ENCODE measurements at places on chromosomes 5 and 9.

DNA sequence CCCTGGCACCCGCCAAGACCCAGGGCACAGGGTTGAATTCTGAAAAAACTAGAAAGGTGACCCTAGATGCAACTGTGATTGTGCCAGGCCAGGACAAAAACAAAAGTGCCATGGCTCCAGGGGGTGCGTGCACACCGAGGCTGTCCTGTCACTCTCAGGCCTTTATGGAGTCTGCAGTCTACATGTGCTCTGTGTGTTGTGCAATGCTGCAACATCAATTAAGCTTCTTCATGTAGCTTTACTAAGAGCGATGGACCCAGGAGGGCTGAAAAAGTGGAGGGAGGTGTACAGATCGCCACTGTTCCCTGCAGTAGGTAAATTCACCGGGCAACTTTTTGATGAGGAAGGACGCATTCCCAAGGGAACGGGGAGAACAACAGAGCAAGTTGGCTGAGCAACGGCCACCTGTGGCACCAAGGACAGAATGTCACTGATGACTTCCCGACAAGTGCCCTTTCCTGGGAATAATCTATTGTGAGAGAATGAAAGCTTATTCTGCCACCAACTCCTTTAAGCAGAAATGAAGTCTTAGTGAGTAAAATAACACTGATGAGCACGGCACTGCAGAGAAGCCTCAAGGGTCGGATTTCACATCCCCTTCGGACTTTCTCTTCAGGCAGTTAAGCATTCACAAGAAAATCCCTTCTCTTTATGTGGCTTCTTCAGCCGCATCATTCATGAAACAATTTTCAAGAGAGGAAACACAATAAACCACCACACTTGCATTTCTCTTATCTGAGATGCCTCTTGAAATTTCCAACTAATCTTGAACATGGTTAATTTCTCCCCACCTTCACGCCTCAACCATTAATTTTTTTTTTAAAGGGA lies 149.6 kb downstream of the DROSHA start:
- DNase-seq, result no peak

GRCh38 chr5:178330791-178331404 lies 98.3 kb upstream of the PHYKPL start:
- DNase-seq, result no peak

DNA sequence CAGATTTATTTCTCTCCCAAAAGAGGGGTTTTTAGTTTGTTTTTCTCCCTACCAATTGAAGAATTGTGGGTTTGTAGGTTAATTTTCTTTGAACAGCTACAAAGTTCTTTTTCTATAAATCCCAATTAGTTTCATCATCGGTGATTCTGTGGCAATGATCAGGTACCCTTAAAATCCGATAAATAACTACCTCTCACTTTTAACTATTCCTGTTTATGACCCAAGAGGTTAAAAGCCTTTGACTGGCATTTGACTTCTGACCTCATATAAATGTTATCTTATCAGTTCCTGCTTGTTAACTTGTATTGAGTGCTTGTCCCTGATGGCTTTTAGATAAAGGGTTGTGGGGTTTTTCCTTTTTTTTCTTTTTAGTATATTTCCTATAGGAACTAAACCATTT lies 124.4 kb upstream of the TMEM161B start:
- DNase-seq, result no peak

- DNase-seq, result no peak
Measured at GRCh38 chr5:116145416-116145815, 60.6 kb downstream of the COMMD10 start.

- no peak for DNase-seq
Measured at GRCh38 chr9:21294364-21294774, 10.7 kb downstream of the IFNA5 start.

DNA sequence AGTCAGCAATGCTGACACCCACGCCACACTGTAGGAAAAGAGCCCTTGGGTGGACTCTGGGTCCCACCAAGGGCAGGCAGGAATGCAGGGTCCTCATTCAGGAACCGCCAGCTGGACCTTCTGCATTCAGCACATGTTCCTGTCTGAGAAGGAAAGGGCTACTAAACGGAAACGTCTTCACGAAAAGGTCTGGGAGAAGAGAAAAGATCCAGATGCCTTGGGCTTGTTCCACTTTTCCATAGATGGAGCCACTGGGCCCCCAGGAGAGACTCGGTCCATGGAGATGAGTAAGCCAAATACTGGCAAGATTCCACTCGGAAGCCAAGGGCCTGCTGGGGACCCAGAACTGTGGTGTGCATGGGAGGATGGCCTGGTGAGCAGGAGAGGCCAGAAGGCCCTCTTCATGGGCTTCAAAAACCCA lies 38.4 kb downstream of the LHFPL2 start:
- DNase-seq, result no peak

DNA sequence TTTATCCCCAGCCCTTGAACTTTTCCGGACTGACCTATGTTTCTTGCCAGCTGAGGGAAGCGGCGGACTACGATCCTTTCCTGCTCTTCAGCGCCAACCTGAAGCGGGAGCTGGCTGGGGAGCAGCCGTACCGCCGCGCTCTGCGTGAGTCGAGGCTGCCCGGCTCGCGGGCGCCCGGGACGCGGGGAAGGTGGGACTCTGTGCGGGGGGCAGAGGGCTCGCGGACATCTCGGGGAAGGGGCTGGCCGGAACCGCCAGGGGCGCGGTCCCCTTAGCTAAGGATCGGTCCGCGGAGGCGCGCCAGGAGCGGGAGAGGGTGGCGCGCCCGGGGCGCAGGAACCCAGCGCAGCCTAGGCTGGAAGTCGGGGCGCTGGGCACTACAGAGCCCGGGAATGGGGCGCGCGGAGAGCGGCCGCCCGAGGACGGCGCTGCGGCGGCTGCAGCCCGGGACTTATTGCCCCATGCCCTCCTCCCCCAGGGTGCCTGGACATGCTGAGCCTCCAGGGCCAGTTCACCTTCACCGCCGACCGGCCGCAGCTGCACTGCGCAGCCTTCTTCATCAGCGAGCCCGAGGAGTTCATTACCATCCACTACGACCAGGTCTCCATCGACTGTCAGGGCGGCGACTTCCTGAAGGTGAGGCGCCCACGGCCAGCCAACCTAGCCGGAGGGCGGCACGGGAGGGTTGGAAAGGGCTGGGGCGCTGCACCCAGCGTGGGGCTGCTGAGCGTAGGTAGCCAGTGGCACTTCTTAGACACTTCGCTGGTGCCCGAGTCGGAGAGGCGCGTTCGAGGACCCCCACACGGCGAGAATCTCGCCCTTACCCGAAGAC lies 922 bp downstream of the CRHBP start:
- DNase-seq, result no peak

DNA sequence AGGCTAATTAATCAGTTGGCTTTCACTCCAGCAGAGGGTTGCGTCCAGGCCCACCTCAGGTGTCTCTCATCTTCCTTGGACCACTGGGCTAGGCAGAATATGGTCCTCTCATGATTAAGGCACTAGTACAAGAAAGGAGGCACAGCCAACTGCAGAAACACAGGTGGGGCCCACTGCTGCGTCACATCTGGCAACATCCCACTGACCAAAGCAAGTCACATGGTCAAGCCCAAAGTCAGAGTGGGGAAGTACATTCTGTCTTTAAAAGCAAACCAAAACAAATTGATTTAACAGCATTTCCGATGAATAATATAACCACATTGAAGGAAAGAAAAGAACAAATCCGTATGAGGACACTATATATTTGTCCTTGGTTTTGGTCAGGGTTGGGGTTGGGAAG lies 28.0 kb upstream of the UBTD2 start:
- DNase-seq, result no peak

DNA sequence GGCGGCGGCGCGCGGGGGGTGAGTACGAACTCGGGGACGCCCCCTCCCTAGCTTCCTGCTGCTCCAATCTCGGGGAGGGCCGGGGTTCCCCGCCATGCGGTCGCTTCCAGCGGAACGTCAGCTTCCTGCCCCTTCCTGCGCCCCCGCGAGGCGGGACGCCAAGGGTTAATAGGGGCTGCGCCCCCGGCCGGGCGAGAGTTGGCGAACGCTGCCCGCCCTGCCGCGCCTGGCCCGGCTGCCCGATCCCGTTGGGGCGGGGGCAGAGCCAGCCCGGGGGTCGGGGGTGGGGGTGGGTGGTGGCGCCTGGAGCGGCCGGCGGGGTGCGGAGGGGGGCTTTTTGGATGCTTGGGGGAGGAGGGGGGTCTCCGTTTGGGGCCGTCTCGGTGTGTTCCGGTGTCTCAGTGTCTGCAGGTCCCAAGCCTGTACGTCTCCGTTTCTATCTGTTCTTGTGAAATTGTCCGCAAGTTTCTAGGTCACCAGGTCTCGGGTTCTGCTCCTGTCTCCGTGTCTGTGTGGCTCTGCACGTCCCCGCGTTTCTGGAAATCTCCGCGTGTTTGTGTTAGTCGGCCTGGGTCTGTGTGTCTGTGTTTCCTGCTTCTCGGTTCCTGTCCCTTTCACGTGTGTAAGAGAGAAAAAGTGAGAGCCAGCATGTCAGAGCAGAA lies 789 bp downstream of the COL27A1 start:
- DNase-seq, result no peak

GRCh38 chr9:117073071-117073470 lies 341.8 kb downstream of the ASTN2 start:
- DNase-seq, result no peak

GRCh38 chr9:99026271-99026955 lies 78.5 kb upstream of the TGFBR1 start:
- no peak for DNase-seq

DNA sequence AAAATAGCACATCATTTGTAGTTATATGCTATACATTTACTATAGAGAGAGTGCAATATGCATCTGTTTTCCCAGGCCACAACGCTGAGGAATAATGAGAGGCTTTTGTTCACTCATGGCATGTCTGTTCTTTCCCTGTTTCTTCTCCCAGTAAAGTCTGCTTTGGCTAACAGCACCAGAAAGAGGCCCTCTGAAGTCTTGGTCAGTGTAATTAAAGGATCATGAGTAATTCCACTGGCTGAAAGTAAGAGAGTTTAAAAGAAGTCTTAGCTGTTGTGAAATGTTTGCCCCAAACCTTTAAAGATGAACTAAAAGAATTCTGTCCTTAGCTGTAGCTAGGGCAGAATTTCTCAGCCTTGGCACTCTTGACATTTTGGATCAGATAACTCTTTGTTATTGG lies 228.8 kb downstream of the TLE4 start:
- no peak for DNase-seq

GRCh38 chr9:13863112-13863511 lies 450.8 kb downstream of the NFIB start:
- DNase-seq, result no peak

DNA sequence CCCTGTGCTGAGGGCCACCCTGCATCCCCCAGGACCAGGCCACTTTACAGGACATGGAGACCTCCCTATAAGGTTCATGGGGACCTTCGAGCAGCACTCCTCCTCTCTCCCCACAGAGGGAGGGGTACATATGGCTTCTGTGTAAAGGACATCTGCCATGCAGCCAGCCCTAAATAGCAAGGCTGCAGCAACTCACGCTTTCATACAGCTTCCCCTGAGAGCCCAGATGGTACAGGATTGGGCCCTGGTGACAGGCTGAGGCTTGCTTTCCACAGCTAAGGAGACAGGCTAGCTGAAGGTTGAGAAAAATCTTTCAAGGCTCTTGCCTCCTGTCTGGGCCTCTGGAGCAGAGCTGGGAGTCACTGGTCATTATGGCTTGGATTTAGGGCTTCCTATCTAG lies 147.0 kb upstream of the ZNF366 start:
- no peak for DNase-seq

GRCh38 chr5:119239119-119239417 lies 116.8 kb upstream of the TNFAIP8 start:
- DNase-seq, result no peak

- DNase-seq, result no peak
Measured at GRCh38 chr5:102760815-102761214, 5.7 kb downstream of the PAM start.

DNA sequence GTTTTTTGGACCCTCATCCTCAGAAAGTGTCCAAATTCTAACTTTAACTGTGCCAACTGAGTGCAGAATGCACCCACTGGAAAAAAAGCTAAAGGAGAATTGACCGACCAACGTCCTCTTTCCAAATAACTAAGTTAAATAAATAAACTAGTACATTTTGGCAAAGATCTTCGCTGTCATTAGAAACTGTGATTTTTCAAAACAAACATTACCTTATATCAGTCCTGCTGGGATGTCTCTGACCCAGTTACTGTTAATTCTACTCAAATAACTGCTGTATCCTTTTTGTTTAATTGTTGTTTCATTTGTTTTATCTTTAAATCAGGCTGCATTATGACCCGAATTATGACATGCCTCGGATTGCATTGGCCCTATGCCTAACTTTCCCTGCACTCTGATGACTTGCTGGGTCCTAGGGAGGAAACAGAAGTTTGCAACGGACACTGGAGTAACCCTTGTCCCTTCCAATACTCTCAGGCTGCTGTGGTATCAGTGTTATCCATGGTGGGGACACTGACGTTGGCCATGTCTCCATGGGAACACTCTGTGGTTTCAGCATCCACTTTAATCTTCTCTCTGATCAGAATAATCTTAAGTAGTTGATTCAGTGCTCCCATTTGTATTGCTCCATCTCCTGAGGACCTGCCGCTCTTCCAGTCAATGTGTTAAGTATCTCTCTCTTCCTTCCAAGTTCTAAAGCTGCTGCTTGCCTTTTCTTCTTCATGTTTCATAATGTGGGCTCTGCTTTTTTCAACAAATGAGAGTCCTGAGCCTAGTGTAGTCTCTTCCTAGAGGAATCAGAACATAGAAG lies 11.1 kb upstream of the IFNA5 start:
- no peak for DNase-seq

DNA sequence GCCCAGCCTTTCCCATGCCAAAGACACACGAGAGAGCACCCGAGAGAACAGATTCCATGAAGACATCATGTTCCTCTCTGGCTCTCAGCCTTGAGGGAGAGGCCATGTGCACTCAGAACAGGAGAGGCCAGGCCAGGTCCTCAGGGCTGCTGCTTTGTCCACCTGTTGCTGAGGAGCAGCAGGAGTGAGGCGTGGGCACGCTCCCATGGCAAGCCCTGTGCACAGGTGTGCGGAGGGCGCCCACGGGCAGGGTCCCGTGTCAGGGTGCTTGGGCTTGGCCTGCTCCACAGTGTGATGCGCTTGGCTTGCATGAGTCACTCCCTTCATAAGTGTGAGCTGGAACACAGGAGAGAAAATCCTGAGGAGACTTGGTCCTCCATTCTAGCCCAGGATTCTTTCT lies 27.4 kb downstream of the ZNF354A start:
- no peak for DNase-seq

DNA sequence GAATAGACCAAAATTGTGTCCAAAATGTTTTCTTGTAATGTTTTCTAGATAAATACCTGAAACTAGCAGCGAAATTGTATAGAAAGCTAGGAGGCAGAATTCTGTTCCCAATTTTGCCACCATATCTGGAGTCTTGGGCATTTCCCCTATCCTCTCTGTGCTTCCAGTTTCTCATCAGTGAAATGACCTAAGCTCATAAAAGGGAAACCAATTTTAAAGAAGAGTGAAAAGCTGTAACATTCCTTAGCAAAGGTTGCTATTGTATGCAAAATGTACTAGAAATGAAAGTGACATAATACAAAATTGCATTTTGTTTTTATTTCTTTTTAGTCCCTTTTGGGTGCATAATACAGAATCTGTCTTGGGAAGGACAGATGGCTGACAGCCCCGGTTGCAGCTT lies 36.8 kb upstream of the CAST start:
- no peak for DNase-seq
